Activated naive CD8-positive, alpha-beta T cell treated with anti-CD3 and anti-CD28 coated beads for 36 hours (primary cell): ENCODE measurements at places on chromosomes 1 and 21.

- no peak for DNase-seq
Observed at GRCh38 chr1:5983361-5984103, 8.7 kb downstream of the NPHP4 start.

- no peak for DNase-seq
Observed at GRCh38 chr1:158396646-158397045, 2.6 kb downstream of the OR10T2 start.

GRCh38 chr1:160639652-160640051 lies 7.2 kb downstream of the SLAMF1 start:
- DNase-seq, result no peak

DNA sequence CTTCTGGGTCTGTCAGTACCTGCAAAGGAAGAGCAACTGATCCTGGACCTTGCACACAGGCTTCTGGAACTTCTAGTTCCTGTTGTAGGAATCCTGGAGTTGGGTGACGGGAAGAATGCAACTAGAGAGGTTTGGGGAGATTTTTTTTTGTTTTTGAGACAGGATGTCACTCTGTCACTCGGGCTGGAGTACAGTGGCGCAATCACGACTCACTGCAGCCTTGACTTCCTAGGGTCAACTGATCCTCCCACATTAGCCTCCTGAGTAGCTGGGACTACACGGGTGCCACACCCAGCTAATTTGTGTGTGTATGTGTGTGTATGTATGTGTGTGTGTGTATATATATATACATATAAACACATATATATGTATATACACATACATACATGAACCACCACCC lies 18.8 kb downstream of the ENTREP3 start:
- DNase-seq, result no peak

GRCh38 chr1:193663965-193664364 lies 477.6 kb upstream of the B3GALT2 start:
- no peak for DNase-seq

GRCh38 chr1:221473411-221473810 lies 268.5 kb downstream of the DUSP10 start:
- DNase-seq, result no peak

GRCh38 chr1:107147843-107148242 lies 7.0 kb downstream of the NTNG1 start:
- DNase-seq, result no peak

- no peak for DNase-seq
Observed at GRCh38 chr1:39110882-39111281, 84.7 kb downstream of the NDUFS5 start.

GRCh38 chr1:235127732-235128455 lies 743 bp downstream of the TOMM20 start:
- no peak for DNase-seq

- no peak for DNase-seq
Observed at GRCh38 chr1:25700144-25700523, 83.5 kb downstream of the MAN1C1 start.

DNA sequence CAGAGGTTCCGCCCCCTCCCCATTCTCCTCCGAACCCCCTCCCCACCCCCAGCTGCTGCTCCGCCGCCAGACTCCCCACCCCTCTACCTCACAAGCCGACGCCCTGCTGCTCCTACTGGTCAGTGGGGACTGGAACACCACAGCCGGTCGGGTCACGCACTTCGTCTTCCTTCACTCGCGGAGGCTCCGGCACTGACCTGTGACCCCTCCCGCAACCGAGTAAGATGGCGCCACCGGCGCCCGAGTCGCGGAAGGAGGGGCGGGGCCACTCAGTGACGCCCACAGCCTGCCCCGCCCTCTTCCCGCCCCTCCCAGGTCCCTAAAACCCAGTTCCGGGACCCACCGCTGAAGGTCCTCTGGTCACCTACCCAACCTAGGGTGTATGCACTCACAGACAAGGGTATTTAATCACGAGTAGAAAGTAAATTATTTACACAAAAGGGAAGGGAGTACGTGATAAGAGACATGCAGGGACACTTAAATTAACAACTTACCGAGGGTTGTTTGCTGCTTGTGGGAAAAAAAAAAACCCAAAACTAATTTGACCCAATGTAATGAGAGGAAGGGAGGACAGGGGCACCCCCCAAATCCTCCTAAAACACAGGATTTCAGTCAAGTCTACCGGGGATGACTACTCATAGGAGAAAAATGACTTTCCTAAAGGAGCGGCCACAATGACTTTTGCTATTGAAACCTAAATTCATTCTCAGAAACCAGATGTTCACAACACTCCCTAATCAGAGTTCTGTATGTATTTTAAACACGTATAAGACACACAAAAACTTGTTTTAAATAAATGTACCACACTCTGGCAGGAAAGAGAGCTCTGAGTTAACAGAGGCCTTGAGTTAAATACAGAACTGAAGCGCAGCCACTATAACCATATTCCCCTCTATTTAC lies at the start of gene RIT1:
Gene RIT1, minus strand, starts transcription at position 194 of the 900 bp plus-strand sequence. CDS start 588 bp downstream, outside the sequence.
- peak; percentile 85 for DNase-seq

DNA sequence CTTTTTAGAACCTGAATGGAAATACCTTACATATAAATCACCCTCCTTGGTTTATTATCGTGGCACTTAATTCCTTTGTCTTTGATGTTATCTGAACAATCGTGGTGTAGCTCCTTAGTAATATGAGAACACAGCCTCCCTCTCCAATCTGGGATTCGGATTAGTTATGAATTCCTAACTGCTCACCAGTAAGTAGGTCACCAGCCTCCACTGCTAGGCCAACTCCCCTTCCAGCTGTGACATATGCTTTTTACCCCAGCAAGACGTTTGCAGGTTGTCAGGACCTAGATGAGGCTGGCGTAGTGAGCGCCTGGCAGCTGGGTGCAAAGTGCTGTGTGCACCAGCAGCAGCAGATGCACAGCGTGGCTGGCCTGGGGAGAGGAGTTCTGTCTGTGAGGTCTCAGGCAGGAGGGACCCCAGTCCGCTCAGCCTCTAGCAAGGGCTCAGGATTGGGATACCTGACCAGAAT lies 38.2 kb downstream of the NTPCR start:
- DNase-seq, result no peak

DNA sequence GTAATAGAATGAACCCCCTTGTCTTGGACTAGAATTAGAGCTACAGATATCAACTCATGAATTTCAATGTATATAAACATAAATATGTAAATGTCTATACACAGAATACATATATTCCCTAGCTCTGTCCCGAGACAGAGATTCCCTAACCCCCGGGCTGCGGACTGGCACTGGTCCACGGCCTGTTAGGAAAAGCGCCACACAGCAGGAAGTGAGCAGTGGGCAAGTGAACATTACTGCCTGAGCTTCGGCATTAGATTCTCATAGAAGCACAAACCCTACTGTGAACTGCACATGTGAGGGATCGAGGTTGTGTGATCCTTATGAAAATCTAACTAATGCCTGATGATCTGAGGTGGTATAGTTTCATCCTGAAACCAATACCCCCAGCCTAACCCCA lies 51.2 kb downstream of the PIK3R3 start:
- no peak for DNase-seq

- no peak for DNase-seq
Observed at GRCh38 chr1:41449326-41449921, 35.1 kb downstream of the EDN2 start.

- DNase-seq, result no peak
Observed at GRCh38 chr1:181112071-181112929, 23.8 kb downstream of the IER5 start.

GRCh38 chr1:36883315-36883949 lies 150.9 kb downstream of the GRIK3 start:
- no peak for DNase-seq

DNA sequence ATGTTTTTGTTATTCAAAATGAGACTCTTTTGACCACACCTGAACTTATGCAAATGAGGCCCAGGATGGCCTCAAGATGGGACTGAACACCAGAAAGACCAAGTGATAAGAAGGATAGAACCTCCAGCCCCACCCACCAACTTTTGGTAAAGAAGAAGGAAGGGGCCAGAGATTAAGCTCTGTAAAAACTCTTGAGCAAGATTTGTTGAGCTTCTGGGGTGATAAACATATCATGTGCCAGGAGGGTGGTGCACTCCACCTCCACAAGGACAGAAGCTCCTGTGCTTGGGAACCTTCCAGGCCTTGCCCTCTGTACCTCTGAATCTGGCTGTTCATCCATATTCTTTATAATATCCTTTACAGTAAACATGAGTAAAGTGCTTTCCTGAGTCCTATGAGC lies 5.3 kb downstream of the RSPH1 start:
- no peak for DNase-seq

DNA sequence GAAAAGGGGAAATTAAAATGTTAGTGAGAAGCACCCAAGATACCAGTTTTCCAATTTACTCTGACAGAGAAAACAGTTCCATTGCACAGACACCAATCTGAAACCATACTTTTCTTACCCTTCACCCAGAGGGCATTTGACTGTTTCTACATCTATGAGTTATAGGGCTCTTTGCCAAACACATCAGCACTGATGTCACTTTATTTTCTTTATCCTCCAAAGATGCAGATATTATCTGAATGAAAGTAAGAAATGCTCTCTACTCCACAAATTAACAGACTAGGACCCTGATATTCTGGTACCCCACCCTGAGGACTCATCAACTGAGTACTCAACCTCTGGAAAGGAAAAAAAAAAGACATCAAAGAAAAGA lies 24.2 kb upstream of the PEX19 start:
- no peak for DNase-seq

DNA sequence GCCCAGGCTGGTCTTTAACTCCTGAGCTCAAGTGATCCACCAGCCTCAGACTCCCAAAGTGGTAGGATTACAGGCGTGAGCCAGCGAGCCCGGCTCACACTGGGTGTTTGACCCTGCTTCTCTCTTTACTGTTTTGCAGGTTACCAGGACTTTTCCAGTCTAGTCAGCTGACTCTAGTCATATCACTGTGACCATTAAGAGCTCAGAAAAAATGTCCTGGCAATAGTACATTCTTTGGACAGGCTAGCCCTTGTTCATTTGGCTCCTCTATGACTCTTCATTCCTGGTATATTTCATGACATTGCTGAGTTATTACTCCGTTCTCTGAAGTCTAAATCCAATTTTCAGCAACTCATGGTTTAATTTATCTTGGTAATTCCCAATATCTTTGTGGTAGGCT lies 8.0 kb upstream of the CA6 start:
- DNase-seq, result no peak

DNA sequence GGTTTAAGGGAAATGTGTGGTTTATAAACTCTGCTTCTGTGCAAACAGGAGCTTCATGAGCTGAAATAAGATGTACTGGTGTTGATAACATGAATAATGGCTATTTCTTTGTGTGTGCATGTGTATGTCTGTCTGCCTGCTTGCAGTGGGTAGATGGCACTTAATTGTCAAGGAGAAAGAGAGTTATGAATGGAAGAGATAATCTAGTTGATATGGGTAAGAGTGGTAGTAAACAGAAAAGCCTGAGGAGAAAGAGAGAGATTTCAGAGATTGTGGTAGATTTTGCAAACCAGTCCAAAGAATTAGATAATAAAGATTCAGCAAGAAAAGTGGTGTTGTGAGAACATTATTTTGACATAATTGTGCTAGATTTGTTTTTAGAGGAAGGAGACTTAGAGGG lies 7.7 kb downstream of the SUCO start:
- no peak for DNase-seq

GRCh38 chr1:90127288-90127953 lies 132.5 kb downstream of the ZNF326 start:
- DNase-seq, result no peak

DNA sequence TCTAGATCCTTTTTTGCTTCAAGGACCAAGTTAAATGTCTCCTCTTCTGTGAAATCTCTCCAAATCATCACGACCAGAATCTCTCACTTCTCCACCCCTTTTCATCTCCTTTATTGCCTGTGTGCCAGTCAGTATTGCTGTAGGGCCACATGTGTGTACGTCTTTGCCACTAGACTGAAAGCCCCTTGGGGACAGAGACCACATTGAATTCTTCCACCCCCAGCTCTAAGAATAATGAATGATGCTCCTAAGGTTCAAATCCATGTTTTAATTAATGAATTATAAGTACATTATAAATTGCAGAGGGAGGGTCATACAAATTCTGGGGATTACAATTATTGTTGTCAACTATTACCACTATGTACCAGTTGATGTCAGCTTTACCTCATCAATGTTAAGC lies 343.8 kb downstream of the USP25 start:
- no peak for DNase-seq

- DNase-seq, result no peak
Observed at GRCh38 chr1:156502391-156502893, 1.9 kb upstream of the MEF2D start.

DNA sequence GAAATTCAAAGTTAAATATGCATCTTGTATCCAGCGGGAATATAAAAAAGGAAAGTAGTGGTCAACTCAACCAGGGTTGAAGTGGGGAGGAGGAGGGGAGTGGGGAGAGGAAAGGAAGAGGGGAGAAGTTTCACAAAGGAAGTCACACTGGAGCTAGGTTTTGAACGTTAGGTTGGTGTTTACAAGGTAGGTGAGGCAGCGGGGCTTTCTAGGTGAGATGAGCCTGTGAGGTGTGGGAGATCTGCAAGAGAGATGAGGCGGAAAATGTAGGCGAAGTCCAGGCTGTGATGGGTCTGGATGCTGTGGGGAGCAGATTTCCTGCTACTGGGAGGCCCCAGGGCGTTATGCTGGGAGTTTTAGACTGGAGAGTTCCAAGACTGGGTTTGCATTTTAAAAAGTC lies 36.1 kb upstream of the IL20 start:
- DNase-seq, result no peak

GRCh38 chr1:30250338-30250983 lies 472.9 kb downstream of the MATN1 start:
- no peak for DNase-seq

GRCh38 chr1:204854286-204854685 lies 16.4 kb upstream of the NFASC start:
- no peak for DNase-seq

DNA sequence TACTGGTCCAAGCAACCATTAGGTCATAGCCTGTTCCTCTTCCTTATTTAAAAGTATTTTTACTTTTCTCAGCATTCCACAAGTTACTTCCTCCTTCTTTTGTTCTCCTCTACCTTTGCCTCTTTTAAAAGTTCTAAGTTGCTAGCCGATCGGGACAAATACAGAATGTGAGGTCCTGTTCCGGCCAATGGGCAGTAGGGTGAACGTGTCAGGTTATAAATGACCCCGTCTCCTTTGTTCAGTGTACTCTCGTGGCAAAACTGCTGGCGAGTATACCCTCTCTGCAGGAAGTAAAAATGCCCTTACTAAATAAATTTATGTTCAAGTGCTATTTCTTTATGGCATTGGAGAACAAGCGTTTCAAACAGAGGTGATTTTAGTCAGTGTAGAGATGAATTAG lies 2.5 kb downstream of the ADCY10 start:
- no peak for DNase-seq
